Osteocyte (in vitro differentiated cells): ENCODE measurements at places on chromosomes 5 and 9.

DNA sequence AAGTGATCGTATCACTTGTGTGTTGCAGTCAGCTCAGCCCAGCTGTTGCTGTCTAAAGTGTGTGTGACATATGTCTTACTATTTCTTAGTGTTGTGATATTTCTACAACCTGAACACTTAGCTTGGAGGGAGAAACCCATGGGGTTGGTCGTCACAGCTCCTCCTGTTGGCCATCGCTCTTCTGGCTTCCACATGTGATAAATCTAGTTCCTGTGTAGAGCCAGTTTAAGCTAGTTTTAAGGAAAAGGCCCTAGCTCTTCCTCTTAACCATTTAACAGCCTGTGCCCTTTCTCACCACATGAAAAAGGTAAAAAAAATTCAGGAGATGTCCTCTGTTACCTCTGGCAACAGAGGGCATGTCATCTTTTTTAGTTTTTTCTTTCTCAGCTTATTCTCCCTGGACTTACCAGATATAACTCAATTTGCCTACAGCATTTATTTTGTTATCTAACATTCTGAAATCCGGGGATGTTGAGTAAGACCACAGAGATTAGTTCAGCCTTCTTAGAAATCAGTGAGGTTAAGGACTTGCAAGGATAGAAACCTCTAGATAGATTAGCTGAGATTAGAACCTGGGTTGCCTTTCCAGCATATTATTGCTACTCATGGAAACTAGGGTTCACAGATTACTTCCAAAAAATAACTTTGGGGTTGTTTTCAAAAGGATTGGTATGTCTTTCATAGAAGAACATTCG is 100.4 kb downstream of the GAPVD1 start:
- DNase-seq: no peak

DNA sequence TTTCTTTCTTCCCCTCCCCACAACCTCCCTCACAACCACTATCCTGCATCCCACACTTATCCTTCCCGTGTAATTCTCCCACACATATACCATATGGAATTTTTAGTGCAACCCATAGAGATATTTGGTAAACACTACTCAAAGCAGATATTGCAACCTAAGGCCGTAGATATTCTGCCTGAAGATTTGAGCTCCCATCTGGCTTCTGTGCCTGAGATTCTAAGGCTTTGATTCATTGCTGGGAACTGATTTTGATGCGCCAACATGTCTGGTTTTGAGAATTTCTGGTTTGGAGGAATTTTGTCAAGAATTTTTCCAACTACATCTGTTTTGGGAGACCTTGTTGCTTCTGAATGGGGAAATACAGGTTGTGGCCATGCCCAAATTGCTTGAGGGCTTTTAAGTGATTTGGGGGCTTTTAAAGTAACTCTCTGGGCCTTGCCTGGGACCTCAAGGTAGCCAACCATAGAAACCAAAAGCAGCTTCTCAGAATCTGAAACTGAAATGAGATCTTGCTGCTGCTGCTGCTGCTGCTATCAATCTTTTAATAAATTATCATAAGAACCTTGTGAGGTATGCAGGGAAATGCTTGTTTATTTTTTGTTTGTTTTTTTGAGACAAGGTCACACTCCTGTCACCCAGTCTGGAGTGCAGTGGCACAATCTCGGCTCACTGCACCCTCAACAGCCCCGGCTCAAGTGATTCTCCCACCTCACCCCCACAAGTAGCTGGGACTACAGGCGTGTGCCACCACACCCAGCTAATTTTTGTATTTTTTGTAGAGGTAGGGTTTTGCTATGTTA is 36.2 kb downstream of the PLAC8L1 start:
- no peak for DNase-seq

DNA sequence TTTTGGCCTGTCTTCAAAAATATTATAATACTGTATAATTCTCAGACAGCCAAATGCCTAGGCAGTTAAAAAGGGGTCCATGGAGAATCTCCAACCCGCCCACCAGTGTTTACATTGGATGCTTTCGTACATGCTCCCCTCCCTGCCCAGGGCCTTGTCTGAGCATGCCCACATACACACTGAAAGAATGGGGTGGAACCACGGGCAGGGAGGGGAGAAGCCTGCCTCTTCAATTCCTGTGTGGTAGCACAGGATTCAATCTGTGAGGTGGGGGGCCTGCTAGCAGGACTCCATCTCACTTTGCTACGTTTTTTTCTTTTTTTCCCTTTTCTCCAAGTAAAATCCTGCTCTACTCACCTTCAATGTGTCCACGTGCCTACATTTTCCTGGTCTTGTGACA is 314.7 kb upstream of the GRAMD2B start:
- DNase-seq: no peak

GRCh38 chr5:73387601-73388305 is 60.8 kb downstream of the FOXD1 start:
- no peak for DNase-seq

- peak; percentile 44 for DNase-seq
These were observed 157.8 kb downstream of the NTRK2 start for GRCh38 chr9:84827216-84827765.

DNA sequence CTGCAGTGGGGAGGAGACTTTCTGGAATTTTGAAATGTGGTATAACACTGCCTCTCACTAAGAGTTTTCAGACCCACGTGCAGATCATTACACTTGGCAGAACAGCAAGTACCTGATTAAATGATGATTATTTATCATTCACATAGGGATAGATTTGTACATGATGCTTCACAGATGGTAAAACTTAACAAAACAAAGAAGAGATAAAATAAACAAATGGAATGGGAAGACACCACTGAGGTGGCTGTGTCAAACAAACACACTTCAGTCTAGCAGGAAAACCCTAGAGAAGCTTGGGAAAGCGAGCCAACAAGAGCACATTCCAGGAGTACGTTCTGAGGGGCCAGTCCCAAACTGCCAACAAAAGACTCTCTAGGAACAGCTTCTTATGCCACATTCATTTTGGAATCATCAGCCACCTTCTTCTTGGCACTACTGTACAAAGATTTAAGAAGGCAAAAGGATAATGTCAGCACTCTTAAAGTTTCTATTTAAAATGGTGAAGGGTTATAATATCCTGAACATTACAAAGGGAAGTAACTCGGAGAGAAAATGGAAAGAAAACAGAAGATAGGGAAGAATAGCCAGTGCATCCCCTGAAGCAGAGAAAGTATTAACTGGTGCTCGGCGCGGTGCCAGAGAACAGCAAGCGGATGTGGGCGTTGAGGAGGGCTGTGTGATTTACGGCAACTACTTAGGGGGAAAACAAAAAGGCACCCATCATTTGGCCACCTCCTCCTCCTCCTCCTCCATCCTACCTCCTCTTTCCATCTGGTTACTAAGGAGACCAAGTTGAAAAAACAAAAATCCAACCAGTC is 1.6 kb downstream of the MED27 start:
- DNase-seq: no peak

DNA sequence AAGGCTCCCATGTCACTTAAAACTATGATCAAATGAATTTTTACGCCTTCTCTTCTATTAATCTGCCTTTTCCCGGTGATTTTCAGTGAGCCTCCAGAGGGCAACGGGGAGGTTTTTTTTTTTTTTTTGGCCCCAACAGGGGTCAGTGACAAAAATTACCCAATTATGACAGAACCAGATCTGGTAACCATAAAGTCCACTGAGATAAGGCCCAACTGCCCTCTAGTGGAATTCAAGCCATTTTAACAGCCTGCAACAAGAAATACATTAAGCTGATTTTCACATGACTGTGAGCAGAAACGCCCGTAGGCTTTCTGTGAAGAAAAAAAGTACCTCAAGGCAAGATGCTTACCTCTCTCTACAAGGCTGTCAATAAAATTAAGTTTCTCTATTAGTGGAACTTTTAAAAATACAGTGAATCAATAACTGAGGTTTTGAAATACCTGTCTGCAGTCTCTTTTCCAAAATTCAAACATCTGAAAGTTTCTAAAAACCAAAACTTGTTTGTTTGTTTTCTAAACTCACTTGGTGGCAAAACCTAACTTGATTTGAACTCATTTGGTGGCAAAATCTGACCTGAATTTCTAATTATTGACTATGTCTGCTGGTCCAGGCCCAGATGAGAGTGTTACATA is 49.7 kb upstream of the FST start:
- no peak for DNase-seq

- no peak for DNase-seq
These were observed 982 bp downstream of the EPB41L4A start for GRCh38 chr5:112417931-112418658.

DNA sequence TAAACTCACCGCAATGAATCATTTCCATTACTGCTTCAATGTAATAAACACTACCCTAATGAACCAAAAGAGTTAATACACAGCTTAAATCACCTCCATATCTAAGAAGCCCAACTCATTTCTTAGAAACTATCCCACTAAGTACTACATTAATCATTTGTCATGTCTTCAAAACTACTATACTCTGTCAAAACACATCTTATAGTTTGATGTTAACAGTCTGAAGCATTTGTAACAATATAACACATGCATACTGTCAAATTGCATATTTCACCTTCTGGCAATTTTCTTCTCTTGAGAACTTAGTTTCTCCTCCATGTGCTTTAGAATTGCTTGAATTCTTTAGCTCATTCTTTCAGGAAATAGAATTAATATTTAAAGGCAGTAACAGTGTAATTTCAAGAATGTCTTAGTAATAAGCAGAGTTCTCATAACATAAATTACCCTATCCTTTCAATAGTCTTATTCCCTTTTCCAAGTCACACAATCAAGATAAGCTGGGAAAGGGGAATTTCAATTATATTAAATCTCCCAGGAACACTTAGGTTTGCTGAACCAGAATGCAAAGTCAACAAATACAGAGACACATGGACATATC is 199.7 kb downstream of the ATPSCKMT start:
- no peak for DNase-seq

- DNase-seq: no peak
These were observed 778.3 kb downstream of the PRELID2 start for GRCh38 chr5:145056800-145057199.

DNA sequence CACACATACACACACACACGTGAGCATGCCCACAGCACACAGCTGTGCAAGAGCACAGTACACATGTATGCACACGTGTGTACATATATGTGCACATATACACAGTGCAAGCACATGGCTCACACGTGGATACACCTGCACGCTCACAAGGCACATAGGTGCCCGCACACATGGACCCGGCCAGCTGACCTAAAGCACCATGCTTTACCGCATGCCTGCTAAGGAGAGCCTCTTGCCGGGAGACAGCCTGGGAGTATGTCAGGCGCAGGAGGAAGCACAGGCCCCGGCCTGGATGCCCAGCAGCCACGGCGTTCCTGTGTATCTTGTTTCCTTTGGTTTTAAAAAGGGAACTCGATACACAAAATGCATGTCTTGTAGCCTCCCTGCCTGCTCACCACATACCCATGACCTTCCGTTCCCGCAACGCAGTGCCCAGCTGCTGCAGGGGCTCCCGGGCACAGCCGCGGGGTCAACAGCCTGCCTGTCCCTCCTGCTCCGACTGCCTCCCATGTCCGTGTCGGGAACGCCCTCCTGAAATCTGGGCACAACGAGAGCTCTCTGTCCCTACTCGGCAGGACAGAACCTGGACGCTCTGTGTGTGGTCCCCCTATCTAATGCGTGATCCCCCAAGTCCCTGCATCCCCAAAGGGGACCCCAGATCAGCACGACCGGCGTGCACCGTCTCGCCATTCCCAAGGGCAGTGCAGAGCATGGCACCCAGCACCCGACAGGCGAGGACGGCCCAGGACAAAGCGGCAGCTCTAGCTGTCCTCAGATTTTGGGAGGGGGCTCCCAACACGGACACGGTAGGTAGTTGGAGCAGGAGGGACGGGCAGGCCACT is 3.6 kb downstream of the SLC12A7 start:
- no peak for DNase-seq

DNA sequence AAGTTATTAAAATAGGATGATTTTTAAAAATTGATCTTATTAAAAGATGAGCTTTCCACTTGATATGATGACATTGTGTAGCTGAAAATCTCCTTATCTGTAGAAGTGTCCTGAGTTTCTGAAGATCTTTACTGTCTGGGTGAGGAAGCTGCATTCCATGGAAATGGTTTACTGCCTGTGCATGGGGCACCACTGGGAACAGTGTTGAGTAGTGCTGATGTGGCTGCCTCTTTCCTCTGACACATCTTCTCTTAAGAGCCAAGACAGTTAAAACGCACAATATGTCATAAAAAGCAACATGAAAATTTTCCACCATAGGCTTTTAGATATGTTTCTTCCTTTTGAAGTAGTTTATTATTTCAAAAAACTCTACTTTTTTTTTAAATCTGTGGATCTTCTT is 24.6 kb downstream of the SECISBP2 start:
- DNase-seq: no peak

DNA sequence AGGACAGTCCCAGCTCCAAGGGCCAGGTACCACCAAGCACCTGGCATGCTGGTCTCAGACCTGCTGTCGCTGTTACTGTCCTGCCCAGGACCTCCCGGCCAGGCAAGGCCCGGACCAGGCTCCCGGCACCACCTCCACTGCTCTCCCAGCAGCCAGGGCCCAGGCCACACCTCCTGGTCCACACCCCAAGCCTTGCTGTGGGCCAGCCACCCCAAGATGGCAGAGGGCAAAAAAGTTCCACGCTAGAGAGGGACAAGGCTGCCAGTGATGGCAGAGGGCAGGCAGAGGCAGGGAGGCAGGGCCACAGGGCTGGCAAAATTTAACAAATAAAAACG is 1.1 kb downstream of the DNLZ start:
- no peak for DNase-seq

DNA sequence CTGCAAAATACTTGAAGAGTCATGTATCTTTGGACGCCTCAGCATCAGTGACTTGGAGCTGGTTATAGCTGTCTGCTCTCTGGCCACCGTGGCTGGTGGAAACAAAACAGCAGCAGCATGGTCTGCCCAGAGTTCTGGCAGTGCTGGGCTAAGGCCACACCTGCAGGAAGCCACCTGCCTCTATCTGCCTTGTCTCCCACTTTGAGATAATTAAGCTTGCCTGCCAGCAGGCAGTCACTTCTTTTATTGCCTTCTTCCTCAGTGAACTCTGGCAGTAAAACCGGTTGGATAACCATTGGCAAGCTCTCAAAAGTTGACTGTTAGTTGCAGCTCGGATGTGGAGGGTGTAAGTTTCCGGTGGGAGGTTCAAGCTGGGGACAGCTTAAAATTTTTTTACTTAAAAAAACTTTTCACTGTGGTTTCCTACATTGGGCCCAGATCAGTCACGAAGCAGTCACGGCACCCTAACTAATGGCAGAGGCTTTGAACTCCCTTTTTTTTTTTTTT is 4.9 kb downstream of the SMIM3 start:
- no peak for DNase-seq

GRCh38 chr5:114407783-114408182 is 45.9 kb downstream of the KCNN2 start:
- DNase-seq: no peak

- DNase-seq: peak; percentile 57
These were observed 203.4 kb downstream of the GADD45G start for GRCh38 chr9:89808076-89808755.

DNA sequence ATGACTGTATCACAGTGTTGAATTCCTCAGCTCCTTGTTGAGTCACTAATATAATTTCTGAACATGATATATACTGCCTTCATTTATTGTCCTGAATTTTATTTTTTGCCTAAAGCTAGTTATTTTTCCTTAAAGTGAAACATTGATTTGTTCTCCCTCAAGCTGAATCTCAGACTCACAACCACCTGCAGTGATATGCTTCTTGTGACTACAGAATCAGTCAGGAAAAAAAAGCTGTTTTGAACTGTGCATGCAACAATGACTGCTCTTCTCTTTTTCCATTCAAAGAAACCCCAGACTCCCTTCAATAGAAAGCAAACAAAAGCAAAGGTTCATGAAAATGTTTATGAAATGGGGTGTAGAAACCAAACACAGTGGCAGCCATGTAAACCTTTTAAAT is 470.2 kb upstream of the CHD1 start:
- DNase-seq: no peak
